ENCODE measurements at places on chromosomes 6 and 20. TPM values are rescaled to one million over a fixed set of nuclear protein-coding genes. Genes with fewer than 3 reads are reported as not detected.

The SAMD3 gene
- not detected for total RNA-seq

The ANKRD66 gene
- total RNA-seq = not detected

The SLC25A27 gene
- 4.6 TPM for total RNA-seq

The ZBP1 gene
- not detected for total RNA-seq

The NKX2-4 gene
- total RNA-seq = not detected

The TSBP1 gene
- not detected for total RNA-seq

The CLIC5 gene
- not detected for total RNA-seq

The CST3 gene
- 368 TPM for total RNA-seq

The GABRR1 gene
- total RNA-seq = not detected

The LCA5 gene
- 2.3 TPM for total RNA-seq

The SLC17A9 gene
- 5.5 TPM for total RNA-seq

The CYB5R4 gene
- 22.6 TPM for total RNA-seq

The BPIFA3 gene
- total RNA-seq = not detected

The MMS22L gene
- 4.8 TPM for total RNA-seq

The SLC22A16 gene
- total RNA-seq = not detected

The MAFB gene
- total RNA-seq = 0.03 TPM

The DUSP15 gene
- 3.9 TPM for total RNA-seq

The ZFAND3 gene
- 16.0 TPM for total RNA-seq

The RIPK1 gene
- total RNA-seq = 7.5 TPM

The CAP2 gene
- total RNA-seq = 16.5 TPM

The FRS3 gene
- total RNA-seq = 2.0 TPM

Measured in Caki2 (cell line).